ENCODE measurements at places on chromosomes 4 and X.

- peak; percentile 94 for DNase-seq
Observed at GRCh38 chrX:45824471-45824870, 623.8 kb upstream of the DIPK2B start.

DNA sequence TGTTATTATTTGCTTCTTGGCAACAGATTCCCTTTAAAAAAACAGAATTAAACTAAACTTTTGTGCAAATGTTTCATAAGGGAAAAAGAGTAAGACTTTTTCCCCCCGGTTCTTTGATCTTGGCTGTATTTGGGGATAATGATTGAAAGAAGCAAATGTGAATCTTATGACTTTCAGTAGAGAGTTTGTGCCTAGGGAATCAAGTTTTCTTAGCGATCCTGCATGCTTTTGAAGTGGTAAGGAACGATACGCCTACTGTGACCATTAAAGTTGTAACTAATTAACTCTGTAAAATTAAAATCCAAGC lies 9.0 kb downstream of the ATP10D start:
- no peak for DNase-seq

- no peak for DNase-seq
Observed at GRCh38 chrX:39050427-39050826, 249.2 kb downstream of the MID1IP1 start.

DNA sequence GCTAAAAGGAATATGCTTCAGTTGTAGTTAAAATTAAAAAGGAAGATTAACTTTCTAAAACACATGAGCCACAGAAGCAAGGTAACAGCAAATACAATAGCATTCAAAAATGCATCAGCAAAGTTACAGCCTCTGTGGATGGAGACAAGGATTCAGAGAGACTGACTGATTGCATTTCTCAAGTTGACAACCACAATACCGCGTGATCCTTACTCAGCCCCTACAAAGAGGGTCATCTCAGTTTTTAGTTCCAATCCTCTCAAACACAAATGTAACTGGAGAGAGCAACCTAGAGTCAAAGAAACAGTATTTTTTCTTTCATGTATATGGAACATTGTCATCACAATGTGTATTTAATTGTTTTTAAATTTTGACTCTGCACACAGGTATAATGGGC lies 14.2 kb upstream of the C1QTNF7 start:
- no peak for DNase-seq

- no peak for DNase-seq
Observed at GRCh38 chr4:86718152-86718551, 124.0 kb downstream of the PTPN13 start.
